Ascending aorta (tissue), 2 donors: ENCODE measurements at places on chromosomes 2 and 18.

DNA sequence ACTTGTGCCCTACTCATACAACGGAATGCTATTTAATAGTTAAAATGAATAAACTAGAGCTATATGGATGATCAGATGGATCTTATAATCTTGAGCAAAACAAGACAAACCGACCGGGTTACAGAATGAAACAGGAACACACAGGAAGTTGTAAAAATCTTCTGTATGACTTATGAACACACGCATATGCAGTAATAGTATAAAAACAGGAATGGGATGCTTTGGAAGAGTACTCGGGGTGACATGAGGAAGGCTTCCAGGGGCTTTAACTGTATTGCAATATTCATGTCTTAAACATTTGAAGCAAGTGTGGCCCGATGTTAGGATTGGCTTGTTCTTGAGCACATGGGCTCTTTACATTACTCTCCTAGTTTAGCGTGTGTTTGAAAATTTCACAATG, 14.9 kb upstream of the E2F6 start:
- no peaks in the 10 kb centered on the region for H3K4me1 ChIP-seq
- no peak overlapping the region for H3K27ac ChIP-seq
- H3K4me3 ChIP-seq, result no peak overlapping the region
- no peak for DNase-seq
- H3K36me3 ChIP-seq, result no peaks in the 10 kb centered on the region
- H3K27me3 ChIP-seq, result peaks cover 12% of the 10 kb centered on the region

GRCh38 chr2:68200157-68200787, 42.6 kb downstream of the PNO1 start:
- H3K27ac ChIP-seq, result no peak overlapping the region
- no peaks in the 10 kb centered on the region for H3K27me3 ChIP-seq
- no peaks in the 10 kb centered on the region for H3K4me1 ChIP-seq
- DNase-seq, result no peak
- H3K36me3 ChIP-seq, result no peaks in the 10 kb centered on the region

GRCh38 chr2:176127774-176128072, 1.8 kb upstream of the HOXD8 start:
- no peak overlapping the region for H3K27ac ChIP-seq
- peaks cover 12% of the 10 kb centered on the region for H3K4me1 ChIP-seq
- no peaks in the 10 kb centered on the region for H3K36me3 ChIP-seq
- no peak overlapping the region for H3K4me3 ChIP-seq

GRCh38 chr2:212480447-212480846, 58.2 kb downstream of the ERBB4 start:
- H3K27me3 ChIP-seq, result no peaks in the 10 kb centered on the region
- DNase-seq, result no peak
- H3K4me3 ChIP-seq, result no peak overlapping the region
- H3K36me3 ChIP-seq, result no peaks in the 10 kb centered on the region
- no peak overlapping the region for H3K27ac ChIP-seq

DNA sequence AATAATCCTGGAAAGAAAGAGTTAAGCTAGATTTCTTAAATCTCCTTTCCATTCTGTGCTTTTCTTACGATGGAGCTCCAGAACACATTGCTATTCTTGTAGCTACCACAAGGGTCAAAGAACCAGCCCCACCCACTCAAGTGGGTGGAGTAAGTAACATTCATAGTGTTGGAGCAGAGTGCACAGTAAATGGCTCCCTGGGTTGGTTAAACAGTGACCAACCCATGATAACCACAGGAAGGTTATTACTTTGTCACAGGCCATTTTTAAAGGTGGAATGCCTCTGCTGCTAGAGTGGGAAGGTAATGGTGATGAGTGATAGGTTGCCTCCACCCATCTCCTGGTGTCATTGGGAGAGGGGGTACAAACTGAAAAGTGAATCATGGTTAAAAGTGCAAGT, 13.9 kb downstream of the ARPC2 start:
- no peaks in the 10 kb centered on the region for H3K27me3 ChIP-seq
- H3K4me1 ChIP-seq, result peaks cover 35% of the 10 kb centered on the region
- no peak for DNase-seq
- no peak overlapping the region for H3K4me3 ChIP-seq
- peaks cover 84% of the 10 kb centered on the region for H3K36me3 ChIP-seq

DNA sequence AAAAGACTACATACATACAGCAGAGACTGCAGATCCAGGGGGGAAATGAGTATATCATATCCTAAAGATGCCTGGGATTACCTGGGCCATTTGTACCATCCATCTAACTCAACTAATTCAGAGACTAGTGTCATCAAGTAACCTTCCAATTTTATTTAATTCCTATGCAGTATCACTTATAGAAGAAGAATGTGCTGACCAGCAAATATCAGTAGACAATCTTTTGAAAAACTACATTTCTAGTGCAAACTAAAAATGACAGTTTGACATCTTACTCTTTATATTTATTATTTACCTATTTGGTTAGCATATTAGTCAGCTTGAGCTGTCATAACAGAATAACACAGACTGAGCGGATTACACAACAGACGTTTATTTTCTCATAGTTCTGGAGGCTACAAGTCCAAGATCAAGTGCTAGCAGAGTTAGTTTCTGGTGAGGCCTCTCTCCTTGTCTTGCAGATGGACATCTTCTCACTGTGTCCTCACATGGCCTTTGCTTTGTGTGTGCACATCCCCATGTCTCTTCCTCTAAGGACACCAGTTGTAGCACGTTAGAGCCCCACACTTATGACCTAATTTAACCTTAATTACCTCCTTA, 47.0 kb downstream of the NCKAP5 start:
- H3K36me3 ChIP-seq, result no peaks in the 10 kb centered on the region
- H3K27ac ChIP-seq, result no peak overlapping the region
- H3K27me3 ChIP-seq, result no peaks in the 10 kb centered on the region
- no peak overlapping the region for H3K4me3 ChIP-seq
- H3K4me1 ChIP-seq, result no peaks in the 10 kb centered on the region
